ENCODE measurements at places on chromosomes 4 and X.

DNA sequence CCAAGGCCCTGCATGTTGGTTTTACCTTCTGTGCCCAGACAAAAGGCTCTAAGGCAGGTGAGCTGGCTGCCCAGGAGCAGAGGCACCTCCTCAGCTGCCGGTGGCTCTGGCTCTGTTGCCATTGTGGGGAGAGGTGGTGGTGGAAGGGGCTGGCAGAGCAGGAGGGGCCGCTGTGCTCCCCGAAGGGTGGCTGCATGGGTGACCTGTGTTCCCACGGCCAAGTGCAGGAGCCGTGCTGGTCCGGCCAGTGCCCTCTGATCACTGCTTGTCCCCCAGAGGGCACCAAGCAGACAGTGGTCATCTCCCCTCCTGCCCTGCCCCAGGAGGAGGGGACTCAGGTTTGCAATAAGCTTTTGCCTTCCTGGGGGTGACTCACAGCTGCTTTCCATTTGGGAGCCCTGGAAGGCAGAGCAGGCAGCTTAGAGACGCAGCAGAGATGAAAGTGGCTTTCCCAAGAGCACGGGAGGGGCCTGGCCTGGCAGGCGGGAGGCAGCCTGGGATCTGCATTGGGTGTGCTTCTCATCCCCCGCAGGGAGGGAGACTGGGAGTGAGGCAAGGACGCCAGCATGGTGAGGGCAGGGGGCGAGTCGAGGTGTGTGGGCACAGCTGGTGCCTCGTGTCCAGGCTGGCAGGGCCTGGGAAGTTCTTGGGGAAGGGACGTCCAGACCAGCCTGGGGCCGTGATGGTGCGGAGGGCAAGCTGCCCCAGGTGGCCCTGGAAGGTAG lies 28.7 kb downstream of the DOK7 start:
- DNase-seq, result peak; percentile 10

- peak; percentile 71 for DNase-seq
Measured at GRCh38 chrX:981791-982626, 230.4 kb downstream of the CRLF2 start.

GRCh38 chrX:1244164-1245076 lies 24.2 kb upstream of the CSF2RA start:
- no peak for DNase-seq

DNA sequence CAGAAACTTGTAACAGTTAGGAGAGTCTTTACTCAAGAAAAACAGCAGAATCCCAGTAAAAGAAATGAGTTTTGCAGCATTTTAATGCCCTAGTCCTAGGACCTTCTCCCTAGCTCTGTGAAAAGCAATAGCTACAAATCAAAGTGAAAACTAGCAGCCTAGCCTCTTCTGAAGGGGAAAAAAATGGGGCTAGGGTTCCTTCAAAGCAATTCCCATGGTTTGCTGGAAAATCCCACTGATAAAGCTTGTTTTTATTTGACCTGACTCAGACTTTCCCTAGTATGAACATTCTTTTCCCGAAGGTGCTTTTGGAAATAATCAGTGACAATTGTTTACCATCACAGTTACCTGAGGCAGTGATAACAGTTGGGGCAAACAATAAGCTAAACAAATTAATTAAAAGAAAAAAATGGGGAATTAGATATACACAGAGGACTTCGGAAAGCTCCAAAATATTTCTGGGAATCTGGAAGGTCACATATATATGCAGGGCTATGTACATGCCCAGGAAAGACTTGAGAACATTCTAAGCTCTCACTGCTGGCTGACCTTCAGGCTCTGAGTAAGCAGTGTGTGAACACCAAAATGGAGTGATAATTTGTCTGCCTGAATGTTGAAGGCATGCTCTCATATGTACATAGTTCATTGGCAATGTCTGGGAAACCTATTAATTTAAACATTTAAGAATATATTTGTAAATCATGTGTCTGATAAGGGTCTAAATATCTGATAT lies 285.9 kb downstream of the KCTD8 start:
- DNase-seq, result no peak

DNA sequence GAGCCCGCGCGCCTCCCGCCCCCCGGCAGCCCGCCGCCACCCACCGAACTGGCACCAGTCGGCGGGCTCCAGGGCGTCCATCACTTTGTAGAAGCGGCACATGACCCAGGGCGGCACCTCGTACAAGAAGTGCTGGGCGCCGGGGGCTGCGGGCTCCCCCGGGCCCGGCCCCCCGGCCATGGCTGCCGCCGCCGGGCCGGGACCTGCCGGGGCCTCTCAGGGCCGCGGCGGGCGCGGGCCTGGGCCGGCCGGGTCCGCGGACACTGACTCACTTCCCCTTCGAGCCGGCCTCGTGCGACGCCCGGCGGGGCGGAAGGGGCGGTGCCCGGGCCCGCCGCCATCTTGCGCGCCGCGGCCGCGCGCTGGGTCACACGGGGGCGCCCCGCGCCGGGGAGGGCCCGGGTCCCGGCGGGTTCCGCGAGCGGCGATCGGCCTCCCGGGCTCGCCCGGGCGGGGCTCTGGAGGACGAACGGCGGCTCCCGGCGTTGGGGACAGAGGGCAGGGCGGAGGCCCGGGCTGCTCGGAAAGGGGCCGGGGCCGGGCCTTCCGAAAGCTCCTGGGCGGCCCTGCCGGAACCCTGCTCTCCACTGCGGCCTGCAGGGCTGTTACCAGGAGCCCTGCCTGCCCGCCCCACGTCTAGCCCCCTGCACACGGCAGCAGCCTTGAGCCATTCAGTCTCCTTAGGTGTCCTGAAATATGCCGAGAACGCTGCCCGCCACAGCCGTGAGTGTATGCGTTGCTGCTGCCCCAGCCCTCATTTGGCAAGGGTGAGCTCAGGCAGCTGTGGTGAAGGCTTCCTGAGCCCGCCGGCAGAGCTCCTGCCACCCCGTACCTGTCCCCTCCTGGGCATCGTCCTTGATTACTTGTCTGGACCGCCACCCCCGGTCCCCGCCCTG lies at the start of gene IRAK1:
IRAK1 (minus strand) TSS at position 270 of the 896 bp plus-strand sequence; CDS start at position 180, 90 bp downstream.
- DNase-seq, result peak; percentile 17

- no peak for DNase-seq
Measured at GRCh38 chr4:40373636-40374035, 38.5 kb downstream of the CHRNA9 start.

- no peak for DNase-seq
Measured at GRCh38 chr4:125734504-125734903, 419.7 kb downstream of the FAT4 start.

DNA sequence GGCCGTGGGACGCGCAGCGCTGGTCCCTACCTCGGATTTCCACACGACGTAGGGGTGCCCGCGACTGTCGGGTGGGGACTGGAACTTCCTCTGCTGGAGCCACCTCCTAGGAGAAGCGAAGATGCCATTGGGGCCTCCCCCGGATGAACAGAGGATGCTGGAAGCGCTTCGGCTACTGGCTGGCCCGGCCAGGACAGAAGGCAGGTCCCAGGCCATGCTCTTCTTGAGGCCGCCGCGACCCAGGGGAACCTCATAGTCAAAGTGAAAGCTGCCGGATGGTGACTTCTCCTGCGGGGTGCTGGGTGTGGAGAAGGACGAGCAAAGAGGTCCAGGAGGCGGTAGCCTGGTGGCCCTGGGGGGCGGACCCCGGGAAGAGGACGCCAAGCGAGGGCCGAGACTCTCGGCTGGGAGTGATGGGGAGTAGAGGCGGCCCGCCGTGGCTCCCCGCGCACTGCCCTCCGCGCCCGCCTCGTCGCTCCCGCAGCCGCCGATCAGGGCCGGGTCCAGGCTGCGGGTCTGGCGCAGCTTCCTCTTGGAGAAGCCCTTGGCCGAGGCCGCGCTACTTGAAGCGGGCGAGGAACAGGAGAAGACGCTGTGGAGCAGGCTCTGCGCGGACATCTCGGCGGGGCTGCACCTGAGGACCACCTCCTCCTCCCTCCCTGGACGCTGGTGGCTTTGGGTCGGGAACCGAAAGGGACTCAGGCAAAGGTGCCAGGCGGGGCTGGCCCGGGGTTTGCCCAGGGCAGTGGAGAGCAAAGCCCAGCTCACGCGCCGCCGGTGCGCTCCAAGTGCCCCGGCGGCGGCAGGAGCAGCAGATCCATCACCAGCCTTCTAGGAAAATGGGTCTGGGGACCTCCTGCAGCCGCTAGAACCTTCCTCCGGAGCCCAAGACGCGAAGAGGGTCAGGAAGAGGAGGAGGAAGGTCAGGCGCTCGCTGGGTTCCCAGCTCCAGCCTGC lies 1.2 kb downstream of the ARHGAP6 start:
- no peak for DNase-seq

GRCh38 chr4:109206620-109207019 lies 95.8 kb downstream of the COL25A1 start:
- DNase-seq, result no peak

DNA sequence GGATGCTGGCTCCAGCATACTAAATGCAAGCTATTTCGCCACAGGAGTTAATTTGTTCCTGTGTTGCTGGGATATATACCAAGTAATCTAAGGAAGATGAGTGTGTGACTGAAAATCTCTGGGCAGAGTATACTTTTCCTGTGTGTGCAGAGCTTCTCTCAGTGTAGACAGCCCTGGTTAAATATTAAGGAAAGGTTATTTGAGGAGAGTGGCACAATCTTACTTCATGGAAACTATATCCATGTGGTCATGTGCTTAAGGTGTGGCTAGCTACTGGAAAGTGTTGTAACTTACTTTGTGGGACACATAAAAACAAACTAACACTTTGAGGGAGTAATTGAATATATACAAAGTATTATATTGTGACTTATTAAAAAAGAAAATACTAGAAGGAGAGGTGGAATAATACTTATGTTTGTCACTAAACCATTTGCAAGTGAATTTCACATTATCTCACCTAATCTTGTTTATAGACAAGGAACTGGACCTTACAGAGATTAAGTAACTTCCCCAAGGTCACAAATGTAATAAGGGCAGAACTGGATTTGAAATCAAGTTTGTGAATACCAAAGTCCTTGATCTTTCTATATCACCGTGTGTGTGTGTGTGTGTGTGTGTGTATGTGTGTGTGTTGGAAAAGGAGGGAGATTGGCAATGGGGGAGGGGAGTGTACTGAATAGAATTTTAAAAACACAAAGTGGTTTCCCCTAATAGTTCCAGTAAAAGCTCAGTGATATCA lies 408.2 kb upstream of the NR3C2 start:
- no peak for DNase-seq

DNA sequence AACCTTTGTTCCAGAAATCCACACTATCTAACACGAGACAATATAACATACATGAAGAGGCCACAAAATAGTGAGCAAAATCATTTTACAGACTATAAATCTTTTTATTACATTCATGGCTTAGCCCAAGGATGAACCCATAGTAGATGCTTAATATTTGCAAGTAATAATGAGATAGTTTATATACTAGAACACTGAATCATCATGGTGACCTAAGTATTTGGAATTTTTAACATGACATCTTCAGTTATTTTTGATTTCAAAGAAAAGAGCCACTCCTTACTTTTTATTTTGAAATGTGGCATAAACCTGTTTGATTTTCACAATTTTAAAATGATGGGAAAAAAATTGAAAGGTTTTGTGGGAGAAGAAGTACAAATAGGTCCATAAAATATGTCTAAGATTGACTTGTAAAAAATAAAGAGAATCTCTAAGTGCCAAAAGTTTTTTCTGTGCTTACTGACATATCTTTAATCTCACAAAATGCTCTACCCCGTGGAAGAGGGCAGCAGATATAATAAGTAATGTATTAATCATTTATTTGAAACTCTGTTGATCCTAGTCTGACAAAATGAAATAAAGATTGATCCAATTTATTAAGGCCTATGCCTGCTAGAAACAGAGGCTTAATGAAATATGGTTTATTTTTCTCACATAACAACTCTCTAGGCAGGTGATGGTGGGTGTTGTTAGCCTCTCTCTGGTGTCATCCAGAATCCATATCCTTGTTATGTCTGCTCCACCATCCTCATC lies 224.5 kb upstream of the CENPE start:
- DNase-seq, result peak; percentile 3

GRCh38 chr4:48255072-48255958 lies 14.3 kb downstream of the TEC start:
- DNase-seq, result no peak

DNA sequence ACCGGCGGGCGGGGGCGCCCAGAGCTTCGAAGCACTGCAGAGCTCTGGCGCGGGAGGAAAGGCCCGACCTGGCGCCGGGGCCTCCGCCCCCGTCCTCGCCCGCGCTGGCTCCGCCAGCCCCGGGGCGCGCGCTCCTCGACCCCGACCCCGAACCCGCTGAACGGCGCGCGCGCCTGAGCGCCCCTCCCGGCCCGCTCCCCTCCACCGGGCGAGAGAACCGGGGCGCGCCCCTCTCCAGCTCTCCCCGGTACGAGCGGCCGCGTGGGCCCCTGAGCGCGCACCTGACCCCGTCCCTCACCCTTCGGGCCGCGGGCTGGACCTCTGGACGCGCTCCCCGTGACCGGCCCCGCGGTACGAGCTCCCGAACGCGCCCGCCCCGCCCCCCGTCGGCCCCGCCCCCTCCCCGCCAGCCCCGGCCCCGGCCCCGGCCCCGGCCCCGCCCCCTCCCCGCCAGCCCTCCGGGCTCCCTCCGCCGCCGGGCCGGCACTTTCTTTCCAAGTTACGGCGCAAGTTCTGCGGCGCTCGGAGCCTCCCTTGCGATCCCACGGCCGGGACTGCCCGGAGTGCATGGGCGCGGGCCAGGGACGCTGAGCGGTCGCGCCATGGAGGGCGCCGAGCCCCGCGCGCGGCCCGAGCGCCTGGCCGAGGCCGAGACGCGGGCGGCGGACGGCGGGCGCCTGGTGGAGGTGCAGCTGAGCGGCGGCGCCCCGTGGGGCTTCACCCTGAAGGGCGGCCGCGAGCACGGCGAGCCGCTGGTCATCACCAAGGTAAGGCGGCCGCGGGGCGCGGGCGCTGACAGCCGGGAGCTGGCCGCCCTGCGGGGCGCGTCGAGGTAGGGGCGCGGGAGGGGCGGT lies at the start of gene SHROOM2:
SHROOM2 (plus strand) TSS at position 486 of the 854 bp plus-strand sequence; CDS start at position 603, 117 bp downstream.
- DNase-seq, result no peak

DNA sequence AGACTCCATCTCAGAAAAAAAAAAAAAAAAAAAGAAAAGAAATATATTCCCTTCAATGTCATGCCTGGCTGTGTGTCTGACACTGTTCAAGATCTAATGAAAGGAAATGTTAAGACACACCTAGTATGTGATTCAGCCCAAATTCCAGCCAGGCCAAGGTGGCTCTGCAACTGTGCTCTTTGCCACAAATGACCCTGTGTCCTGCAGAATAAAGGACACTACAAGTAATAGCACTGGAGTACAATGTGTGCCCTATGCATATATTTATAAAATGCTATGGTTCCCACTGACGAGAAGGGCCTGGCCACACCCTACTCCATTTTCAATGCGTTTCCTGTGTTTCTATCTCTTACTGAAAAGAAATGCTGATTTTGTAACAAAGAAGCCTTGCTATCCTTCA lies 98.0 kb upstream of the SORBS2 start:
- no peak for DNase-seq

GRCh38 chrX:138939038-138939437 lies 227.5 kb upstream of the FGF13 start:
- no peak for DNase-seq

DNA sequence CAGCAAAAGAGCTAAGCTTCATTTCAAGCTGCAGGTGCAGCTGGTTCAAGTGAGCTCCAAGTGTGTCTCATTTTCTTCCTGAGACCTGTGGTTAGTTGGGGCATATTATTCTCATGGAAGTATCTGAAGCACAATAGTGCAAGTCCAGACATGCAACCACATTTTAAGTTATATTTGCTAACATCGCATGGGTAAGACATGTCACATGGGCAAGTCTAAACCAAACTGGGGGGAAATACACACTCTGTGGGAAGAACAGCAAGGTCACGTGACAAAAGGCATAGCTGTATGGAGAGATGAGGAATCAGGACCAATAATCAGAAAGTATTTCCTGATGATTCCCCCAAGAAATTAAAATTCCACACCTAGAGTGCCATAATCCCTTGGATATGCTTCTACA lies 94.9 kb upstream of the NDP start:
- DNase-seq, result no peak
